A549 (cell line): ENCODE measurements at places on chromosomes 2 and 18. TPM values are rescaled to one million over a fixed set of nuclear protein-coding genes. Genes with fewer than 3 reads are reported as not detected.

DNAH6 gene
- polyA plus RNA-seq = 0.05 to 0.13 TPM (median 0.08 TPM) in 3 replicates

DNA sequence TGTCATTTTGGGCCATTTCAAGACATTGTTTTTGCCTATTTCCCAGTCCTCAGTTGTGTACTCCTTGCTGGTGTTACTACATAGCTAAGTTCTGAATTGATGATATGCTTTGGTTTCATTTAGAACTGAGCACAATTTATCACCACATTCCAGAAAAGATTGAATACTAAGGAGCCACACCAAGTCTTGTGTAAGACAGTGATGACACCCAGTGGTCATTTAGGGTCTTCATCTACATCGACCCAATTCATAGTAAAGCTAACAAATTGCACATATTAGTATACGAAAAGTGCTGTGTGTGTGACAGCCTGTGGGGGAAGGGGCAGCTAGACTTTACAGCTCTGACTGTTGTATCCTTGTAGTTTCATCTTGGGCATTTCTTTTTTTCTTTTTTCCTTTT lies 10.9 kb upstream of the DLX2 start:
- DNase-seq = no peak

DNA sequence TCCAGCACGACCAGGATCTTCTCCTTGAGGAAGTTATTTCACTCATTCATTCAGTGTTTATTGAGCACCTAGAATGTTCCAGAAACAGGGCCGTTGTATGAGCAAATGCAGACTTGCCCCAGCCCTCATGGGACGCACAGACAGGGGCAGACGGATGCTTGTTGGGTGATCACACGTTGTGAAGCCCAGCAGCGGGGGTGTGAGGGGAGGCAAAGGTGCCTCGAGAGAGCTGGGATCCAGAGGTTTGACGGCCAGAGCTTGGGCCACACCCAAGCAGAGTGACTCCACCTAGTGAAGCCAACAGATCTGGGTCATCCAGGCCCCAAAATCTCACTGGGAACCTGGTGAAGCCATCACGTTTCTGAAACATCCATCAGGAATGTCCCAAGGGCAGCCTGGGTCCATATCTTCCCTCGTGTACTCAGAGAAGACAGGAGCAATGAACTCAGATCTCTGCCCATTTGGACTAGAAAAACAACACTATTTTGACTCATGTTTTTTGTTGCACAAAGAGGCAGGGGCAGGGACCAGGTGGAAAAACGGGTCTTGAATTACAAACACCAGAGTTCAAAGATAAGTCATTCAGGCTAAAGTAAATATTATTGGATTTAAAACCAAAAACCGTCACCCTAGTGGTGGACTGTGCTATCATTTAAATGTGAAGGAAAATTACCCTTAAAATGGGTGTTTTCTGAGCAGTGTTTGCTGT lies 54.9 kb upstream of the RBM44 start:
- no peak for DNase-seq

ZCCHC2 gene
- polyA plus RNA-seq = 7.5 to 8.4 TPM (median 7.6 TPM) in 3 replicates

- DNase-seq = no peak
These were observed 477.8 kb downstream of the EIPR1 start for GRCh38 chr2:2899826-2900225.

DNA sequence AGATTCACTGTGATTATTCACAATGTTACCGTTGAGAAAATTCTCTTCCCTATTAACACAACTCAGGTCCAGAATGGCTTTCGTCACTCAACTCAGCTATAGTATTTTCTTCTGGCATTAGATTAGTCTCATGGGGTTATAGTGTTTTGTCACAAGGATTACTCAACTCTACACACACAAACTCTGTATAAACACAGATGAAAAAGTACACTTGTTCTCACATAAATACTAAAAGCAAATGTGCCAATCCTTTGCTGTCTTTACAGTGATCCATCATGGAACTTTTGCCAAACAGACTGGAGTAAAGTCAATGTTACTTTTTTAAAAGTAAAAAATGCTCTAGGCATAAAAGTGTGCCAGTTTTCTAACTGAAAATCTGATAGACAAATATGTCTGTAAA lies 267.6 kb downstream of the RBM43 start:
- DNase-seq = no peak

C2orf81 gene
- 1.9 to 2.4 TPM (median 2.0 TPM) in 3 replicates for polyA plus RNA-seq

GRCh38 chr2:16205631-16206030 lies 265.3 kb downstream of the MYCN start:
- no peak for DNase-seq

- DNase-seq = no peak
These were observed 25.7 kb downstream of the BCL11A start for GRCh38 chr2:60527762-60528161.
